ENCODE measurements at places on chromosomes 2 and 18.

DNA sequence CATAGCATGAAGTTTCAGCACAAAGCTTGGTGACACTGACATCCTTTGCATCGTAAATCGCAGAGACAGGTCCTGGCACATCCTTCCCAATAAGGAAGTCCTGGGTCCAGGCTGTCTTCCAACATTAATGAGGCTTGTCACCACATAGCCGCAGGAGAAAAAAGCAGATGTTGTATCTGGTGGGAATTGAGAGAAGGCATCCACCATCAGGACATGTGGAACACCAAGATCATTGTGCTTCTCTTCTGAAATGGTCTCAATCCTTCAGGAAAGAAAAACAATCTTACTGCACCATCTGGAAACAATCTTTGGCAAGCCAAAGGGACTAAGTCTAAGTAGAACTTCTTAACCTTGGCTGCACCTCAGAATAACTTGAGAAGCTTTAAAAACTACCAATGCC lies 119.0 kb upstream of the ARHGAP28 start:
- DNase-seq = peak; percentile 4

- DNase-seq = no peak
These were observed 307.1 kb upstream of the EPAS1 start for GRCh38 chr2:45990131-45990530.

DNA sequence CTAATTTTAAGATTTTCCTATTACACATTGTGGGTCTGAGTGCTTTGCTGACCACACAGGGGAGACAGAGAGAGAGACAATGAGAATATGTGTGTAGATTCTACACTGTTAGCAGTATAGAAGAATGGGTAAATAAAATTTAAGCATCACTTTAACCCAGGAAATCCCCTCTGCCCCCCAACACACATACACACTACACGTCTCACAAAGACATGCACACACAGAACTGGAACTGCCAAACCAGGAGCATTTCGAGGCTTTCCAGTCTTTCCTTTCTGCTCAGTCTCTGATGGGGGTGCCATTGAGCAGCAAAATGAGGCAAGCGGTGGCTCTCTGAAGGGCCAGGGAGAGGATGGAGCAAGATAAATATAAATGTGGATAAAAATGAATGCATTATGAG lies 2.5 kb downstream of the MERTK start:
- DNase-seq = peak; percentile 40

DNA sequence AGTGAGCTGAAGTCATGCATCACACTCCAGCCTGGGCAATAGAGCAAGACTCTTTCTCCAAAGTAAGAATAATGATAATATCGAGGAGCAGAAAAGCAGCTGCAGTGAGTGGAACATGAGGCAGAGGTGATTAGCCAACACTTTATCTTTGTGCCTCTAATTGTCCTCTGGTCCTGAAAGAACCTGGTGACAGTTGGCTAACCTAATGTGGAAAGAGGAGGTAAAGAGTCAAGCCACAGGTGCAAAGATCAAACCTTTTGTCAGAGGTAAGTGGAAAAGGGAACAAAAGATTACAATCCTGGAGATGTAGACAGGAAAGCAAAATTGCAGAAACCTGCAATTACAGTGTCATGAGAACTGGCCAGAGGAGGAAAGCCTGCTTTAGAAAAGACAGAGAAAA lies 53.5 kb upstream of the LCLAT1 start:
- DNase-seq = no peak

All from fibroblast of gingiva (primary cell).